ENCODE measurements at places on chromosomes 5 and 9. TPM values are rescaled to one million over a fixed set of nuclear protein-coding genes. Genes with fewer than 3 reads are reported as not detected.

IRGM gene
- not detected for total RNA-seq

PHF24 gene
- total RNA-seq = 11.2 TPM

CCNO gene
- total RNA-seq = 0.27 TPM

KIAA0825 gene
- 37.7 TPM for total RNA-seq

SPATA31A3 gene
- not detected for total RNA-seq

BOD1 gene
- total RNA-seq = 78.7 TPM

MRPL22 gene
- total RNA-seq = 25.3 TPM

TRIO gene
- total RNA-seq = 330 TPM

PCDHB4 gene
- total RNA-seq = 4.5 TPM
